Thymus (tissue), 14 donors: ENCODE measurements at places on chromosomes 4 and X. TPM values are rescaled to one million over a fixed set of nuclear protein-coding genes. Genes with fewer than 3 reads are reported as not detected.

HTR2C gene
- under 0.01 TPM for polyA plus RNA-seq

EGFL6 gene
- 0.73 TPM for polyA plus RNA-seq

DGAT2L6 gene
- 0.02 TPM for polyA plus RNA-seq

CCDC149 gene
- 6.2 TPM for polyA plus RNA-seq

ZRSR2 gene
- 30.0 TPM for polyA plus RNA-seq

POU4F2 gene
- polyA plus RNA-seq = not detected

NSG1 gene
- polyA plus RNA-seq = 7.6 TPM

UGT8 gene
- 0.30 TPM for polyA plus RNA-seq

CT45A1 gene
- not detected for polyA plus RNA-seq

SPANXC gene
- not detected for polyA plus RNA-seq

GPR78 gene
- polyA plus RNA-seq = 0.91 TPM
